ENCODE measurements at places on chromosomes 3 and 15. TPM values are rescaled to one million over a fixed set of nuclear protein-coding genes. Genes with fewer than 3 reads are reported as not detected.
A peak's percentile ranks its signal among the peaks of the same experiment; 100 is the strongest.

DNA sequence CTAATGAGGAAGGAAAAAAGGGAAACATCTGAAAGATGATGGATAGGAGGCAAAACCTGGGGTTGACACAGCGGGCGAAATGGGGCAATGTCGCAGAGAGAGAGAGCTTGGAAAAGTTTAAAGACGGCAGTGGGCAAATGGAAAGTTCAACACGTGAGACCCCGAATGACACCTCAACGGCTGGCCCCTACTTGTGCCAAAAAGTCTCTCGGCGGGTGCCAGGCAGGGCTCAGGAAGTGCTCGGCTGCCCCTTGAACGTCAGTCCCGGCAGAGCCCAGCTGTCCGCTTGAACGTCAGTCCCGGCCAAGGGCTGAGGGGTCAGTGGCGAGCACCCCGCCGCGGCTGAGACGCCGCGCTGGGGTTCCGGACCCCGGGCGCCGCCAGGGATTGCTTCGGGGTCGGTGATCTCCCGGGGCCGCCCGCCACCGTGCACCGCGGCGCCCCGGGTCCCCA is 658 bp downstream of the EOGT start:
- peak; percentile 45 for DNase-seq

GRCh38 chr3:194339356-194339755 is 11.8 kb downstream of the CPN2 start:
- no peak for DNase-seq

DNA sequence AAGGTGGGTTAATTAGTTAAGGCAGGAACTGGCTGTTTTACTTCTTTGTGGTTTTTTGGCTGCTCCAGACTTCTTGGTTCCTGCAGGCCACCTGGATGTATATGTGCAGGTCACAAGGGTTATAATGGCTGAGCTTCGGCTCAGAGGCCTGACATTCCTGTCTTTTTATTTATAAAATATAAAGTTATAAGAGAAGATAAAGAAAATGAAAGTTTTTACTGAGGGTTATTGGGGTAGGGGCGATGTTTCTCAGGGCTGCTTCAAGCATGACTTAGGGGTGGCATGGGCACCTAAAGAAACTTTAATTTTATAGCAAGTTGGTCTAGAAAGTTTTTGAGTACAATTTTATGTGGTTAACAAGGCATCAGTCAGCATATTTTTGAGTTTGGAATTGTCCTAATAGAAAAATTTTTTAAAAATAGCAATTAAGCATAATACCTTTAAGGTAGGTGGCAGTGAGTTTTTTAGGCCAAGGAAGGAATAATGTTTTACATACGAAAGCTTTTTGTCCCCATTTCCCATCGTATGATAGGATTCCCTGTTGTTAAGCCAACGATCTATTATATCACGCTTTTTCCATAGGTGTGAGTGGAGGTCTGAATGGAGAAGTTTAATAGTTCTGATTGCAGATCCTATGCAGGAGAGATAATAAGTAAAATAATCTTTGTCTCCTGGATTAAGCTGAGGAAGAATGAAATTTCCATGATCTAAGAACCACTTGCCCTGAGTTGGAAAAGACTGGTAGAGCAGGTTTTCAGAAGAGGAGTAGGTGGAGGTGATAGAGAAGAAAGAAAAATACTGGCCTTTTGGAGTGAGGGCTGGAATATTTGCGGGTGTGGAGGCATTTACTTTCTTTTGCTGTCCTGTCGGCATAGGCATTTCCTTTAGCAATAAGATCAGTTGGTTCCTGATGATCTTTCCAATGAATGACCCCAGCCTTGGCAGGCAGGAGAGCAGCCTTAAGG is 10.1 kb downstream of the STRIT1 start:
- DNase-seq: no peak

The SEMA3G gene
- not detected for total RNA-seq

The ITPKA gene
- total RNA-seq: 1.8 TPM

- DNase-seq: no peak
Measured at GRCh38 chr15:31163769-31164572, 62.4 kb upstream of the TRPM1 start.

DNA sequence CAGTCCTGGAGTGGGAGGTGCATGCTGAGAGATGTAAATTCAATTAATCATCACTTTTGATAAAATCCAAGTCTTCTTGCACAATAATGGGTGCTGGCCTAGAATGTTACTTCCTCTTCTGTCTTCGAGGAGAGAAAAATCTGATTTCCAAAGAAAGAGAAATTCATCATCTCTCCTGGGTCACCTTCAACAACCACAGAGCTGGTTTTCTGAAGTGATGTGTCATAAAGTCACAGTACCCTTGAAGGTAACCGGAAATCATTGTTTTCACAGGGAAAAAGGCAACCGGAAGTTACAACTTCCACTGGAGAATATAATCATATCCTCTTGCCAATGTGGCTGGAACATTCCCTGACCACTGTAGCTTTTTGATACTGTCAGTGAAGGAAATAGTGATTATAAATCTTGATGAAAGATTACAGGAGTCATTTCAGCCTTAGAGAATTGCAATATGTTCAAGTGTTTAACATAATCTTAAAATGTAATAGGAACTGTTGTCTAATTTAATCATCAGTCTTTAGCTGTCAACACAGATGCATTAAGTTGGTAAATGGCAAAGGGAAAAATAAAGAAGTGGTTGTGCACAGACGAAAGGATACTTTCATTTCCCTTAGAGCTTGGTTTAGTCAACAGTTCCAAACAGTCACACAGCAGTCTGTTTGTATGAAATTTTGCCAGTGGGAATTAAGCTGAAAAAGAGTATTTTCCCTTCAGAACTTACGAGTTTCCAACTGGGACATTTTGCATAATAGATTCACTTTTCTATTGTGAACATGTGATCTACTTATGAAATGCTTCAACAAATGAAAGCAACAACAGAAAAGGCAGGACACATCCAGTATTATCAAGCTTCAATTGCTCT is 106.5 kb upstream of the SLC4A7 start:
- DNase-seq: peak; percentile 79

The GOLGA6B gene
- not detected for total RNA-seq

The KLF15 gene
- total RNA-seq: 3.2 TPM

DNA sequence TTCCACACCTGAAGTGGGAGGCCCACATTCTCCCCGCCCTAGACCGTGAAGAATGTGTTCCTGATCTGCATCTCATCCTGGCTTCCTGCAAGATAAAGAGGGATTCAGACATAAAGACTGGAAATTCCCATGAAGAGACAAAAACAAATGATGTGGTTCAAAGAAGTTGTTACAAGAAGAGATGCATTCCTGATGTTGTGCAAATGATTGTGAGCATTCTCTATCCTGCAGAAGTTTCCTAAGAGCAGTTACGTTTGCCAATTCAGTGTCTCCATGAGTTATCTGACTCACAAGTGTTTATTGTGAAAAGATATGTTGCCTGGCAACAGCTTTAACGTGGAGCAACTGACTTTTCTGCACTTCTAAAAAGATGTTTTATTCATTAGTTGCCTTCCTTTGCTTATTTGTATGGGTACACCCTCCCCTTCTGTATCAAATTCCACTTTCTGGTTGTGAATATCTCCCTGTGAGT is 107.8 kb downstream of the ZIC4 start:
- DNase-seq: peak; percentile 100

- DNase-seq: no peak
Measured at GRCh38 chr3:11844891-11845290, 1.8 kb downstream of the TAMM41 start.

The IL17RD gene
- 13.6 TPM for total RNA-seq

The LDHAL6B gene
- total RNA-seq: not detected

GRCh38 chr3:99659032-99659431 is 20.6 kb downstream of the COL8A1 start:
- peak; percentile 97 for DNase-seq

GRCh38 chr15:70345251-70346019 is 247.7 kb upstream of the TLE3 start:
- no peak for DNase-seq

GRCh38 chr15:27458345-27459084 is 487.5 kb downstream of the GABRG3 start:
- DNase-seq: no peak

DNA sequence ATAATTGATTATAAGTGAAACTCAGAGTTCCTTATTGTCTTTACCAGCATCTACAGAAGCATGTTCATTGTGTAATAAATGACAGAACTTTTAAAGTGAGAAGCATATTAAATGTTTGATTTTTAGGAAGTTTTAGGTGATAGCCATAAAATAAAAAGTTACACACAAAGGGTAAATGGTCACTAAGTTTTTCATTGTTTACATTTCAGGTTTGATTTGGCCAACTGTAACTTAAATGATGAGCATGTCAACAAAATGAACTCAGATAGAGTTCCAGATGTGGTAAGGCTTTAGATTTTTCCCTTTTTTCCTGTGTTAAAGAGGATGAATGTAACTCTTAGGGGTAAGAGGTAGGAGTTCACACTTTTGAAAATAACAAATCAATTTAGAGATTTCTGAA is 25.9 kb downstream of the NMD3 start:
- DNase-seq: no peak

GRCh38 chr3:195163719-195164572 is 107.0 kb downstream of the XXYLT1 start:
- DNase-seq: no peak

The SLC25A38 gene
- total RNA-seq: 19.3 TPM

- DNase-seq: peak; percentile 64
Measured at GRCh38 chr3:16181361-16181760, 6.9 kb downstream of the GALNT15 start.

The NOP10 gene
- 27.4 TPM for total RNA-seq

GRCh38 chr15:91136386-91136923 is 36.4 kb downstream of the SV2B start:
- no peak for DNase-seq

The GOLGA8K gene
- not detected for total RNA-seq

The STRC gene
- total RNA-seq: not detected

The NTRK3 gene
- 19.6 TPM for total RNA-seq

GRCh38 chr3:39384665-39385000 is 1.5 kb downstream of the SLC25A38 start:
- DNase-seq: no peak

Measured in fibroblast of the aortic adventitia (primary cell).